Type B pancreatic cell (in vitro differentiated cells): ENCODE measurements at places on chromosomes 7 and 10. TPM values are rescaled to one million over a fixed set of nuclear protein-coding genes. Genes with fewer than 3 reads are reported as not detected.

ITPRID1 gene
- 0.07 and 0.14 TPM in 2 replicates for total RNA-seq

TSPAN33 gene
- total RNA-seq = 6.3 and 13.8 TPM in 2 replicates

OPN1SW gene
- total RNA-seq = not detected in 2 replicates

ZKSCAN5 gene
- 9.2 and 14.0 TPM in 2 replicates for total RNA-seq

COMTD1 gene
- total RNA-seq = 40.4 and 62.6 TPM in 2 replicates

JCAD gene
- 11.0 and 31.0 TPM in 2 replicates for total RNA-seq

CPA4 gene
- total RNA-seq = 7.4 and 17.4 TPM in 2 replicates

KIAA1549 gene
- total RNA-seq = 14.0 and 24.4 TPM in 2 replicates

VENTX gene
- not detected in 2 replicates for total RNA-seq

SYT15 gene
- total RNA-seq = 1.2 and 1.3 TPM in 2 replicates

GRCh38 chr7:121107923-121108498 is 119.5 kb downstream of the CPED1 start:
- DNase-seq = no peak

GRCh38 chr7:96304573-96304972 is 17.3 kb downstream of the SLC25A13 start:
- no peak for DNase-seq

DNA sequence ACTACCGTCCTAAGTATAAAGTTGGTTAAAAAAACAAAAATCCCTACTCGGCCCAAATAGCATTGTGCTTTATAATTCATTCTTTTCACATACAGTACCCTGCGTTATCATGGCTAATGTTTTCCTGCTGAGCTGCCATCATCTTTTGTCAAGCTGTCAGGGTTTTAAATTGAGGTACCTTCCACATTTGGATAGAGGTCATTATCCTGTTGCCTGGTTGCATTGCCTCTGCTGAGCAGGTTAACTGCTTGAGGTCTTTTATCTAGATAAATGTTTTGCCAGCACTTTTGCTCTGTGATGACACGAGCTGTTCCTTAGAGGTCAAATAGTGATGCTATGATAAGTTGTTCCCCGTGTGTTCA is 94.4 kb upstream of the FZD1 start:
- no peak for DNase-seq

DNA sequence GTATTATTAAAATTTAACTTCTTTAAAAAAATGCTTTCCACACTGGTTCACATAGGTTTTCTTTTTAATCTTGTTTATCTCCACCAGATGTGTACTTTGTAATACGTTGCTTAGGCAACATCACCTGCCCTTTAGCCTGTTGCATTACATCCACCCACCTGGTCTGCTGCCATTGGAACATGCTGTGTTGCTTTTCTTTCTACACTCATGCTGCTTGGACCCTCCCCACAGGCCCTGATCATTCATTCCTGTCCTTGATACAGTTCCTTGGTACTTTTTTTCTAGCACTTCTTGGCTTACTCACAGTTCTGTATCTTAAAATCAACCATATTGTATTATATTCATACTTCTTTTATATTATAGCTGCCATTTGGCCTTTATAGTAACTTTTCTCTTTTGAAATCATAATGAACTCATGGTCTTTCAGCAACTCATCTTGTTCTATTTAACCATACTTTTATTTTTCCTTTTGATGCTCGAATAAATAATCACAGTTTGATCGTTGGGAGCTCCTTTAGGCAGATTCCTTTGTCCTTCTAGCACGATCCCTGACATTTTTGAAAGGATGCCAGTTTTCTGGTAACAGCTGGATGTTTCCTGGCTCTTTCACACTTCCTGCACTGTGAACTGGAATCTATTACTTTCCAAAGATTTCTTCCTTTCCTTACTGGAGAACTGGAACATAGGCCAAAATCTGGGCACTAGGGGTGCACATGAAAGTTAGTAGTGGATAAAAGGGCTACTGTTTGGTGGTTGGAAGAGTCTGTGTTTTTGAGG is 125.1 kb downstream of the CDK14 start:
- no peak for DNase-seq

DNA sequence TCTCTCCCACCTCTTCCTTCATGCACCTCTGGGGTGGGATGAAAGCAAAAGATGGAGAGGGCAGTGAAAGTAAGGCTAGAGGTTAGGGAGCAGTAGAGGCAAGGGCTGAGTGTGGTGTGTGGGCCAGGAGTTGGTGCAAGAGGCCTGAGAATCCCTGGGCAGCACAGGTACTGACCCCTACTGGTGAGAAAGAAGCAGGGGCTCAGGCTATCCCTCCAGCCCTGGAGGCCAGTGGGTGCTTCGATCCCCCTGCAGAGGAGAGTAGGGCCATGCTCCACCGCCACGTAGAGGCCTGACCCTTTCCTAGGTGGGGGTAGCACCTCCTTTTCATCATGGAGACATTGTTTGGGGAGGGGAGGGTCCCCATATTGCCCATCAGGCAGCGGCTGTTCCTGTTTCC is 9.8 kb downstream of the CDHR1 start:
- no peak for DNase-seq

GRCh38 chr7:80060218-80060806 is 74.3 kb upstream of the GNAI1 start:
- DNase-seq = no peak

DNA sequence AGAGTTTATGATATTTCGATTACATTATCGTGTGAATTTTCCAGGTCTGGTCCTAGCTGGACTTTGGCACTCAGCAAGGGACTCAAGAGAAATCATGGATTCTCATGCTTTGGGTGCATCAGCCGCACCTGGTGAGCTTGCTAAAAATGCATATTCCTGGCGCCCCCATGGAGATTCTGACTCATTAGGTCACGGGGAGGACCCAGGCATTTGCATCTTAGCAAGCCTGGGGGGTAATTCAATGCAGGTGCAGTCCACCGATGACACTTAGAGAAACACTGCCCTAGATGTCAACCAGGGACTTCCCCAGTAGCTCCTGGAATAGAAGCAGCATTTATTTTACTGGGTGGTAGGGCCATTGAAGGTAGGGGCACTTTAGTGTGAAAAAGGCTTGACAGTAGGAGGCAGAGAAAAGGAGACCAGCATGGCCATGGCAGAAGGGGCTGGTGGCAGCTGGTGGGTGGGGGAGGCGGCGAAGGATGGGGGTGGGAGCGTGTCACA is 29.9 kb upstream of the PDCD4 start:
- DNase-seq = no peak

DNA sequence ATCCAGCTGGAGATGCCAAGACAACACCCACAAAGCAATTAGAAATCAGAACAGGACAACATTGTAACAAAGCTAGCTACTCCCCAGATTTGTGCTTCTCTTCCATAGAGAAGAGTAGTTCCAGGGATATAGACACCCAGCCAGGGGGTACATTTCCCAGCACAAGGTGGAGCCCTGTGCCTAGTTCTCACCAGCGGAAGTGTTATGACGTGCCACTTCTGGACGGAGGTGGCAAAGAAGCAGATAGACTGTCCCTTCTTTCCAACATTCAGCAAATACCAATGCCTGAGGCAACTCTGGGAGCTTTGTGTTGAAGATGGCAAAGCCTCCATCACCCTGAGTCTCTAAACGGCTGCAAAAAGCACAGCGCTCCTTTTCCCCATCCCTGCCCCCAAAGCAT is 23.4 kb upstream of the GSAP start:
- no peak for DNase-seq

DNA sequence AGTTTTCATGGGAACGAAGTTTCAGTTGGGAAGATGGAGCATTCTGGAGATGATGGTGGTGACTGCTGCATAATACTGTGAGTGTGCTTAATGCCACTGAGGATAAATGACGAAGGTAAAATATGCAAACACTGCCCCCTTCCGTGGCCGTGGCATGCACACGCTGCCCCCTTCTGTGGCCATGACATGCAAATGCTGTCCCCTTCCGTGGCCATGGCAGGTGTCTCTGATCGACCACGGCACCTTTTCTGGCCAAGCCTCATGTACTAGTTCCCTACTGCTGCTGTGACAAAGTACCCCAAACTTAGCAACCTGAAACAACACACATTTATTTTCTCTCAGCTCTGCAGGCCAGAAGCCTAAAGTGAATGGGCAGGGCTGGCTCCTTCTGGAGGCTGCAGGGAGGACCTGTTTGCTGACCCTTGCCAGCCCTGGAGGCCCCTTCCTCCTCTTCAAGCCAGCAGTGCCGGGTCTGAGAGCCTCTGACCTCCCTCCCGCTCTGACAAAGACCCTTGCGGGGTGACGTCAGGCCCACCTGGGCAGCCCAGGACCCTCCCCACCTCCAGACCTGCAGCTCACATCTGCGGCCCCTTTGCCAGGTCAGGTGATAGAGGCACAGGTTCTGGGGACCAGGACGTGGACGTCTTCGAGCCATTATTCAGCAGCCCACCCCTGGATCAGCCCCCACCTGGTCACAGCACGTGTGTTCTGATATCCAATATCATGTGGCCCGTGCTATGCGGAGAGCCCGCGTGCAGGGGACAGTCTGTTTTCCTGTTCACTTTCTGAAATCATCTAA is 82.0 kb downstream of the MICALL2 start:
- no peak for DNase-seq

DNA sequence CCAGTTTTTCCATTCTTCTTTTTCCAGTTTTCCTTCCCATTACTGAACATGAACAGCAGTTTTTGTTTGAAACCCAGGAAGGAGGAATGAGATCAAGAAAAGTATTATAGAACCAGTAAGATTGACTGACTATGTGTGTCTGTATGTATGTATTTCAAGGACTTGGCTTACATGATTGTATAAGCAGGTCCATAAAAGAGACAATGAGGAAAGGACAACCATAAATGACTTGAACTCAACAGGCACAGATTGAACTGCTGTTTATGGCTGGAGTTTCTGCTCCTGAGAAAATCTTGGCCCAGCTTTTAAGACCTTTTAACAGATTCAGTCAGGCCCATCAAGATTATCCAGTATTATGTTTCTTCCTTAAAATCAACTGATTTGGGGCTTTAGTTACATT is 39.1 kb downstream of the TMEM106B start:
- no peak for DNase-seq

- DNase-seq = no peak
These were observed 18.8 kb downstream of the DNAJC9 start for GRCh38 chr10:73228247-73228646.

GRCh38 chr7:451255-452225 is 68.1 kb downstream of the PDGFA start:
- DNase-seq = no peak

DNA sequence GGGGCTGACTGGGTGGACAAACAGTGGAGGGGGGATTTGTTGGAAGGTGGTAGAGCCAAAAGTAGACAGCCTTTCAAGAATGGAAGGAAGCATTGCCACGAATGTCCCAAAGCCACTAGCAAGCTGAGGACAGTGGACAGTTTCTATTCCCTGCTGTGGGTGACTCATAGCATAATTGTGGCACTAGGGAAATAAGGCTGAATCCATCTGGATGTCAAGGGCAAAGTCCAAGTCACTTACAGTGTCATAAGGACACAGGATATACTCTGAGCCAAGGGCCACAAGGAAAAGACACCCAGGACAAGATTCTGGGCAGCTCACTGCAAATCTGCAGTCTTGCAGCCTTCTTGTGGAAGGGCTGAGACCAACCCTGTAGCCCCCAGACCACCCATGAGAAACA is 79.7 kb downstream of the FRMPD2 start:
- DNase-seq = no peak

DNA sequence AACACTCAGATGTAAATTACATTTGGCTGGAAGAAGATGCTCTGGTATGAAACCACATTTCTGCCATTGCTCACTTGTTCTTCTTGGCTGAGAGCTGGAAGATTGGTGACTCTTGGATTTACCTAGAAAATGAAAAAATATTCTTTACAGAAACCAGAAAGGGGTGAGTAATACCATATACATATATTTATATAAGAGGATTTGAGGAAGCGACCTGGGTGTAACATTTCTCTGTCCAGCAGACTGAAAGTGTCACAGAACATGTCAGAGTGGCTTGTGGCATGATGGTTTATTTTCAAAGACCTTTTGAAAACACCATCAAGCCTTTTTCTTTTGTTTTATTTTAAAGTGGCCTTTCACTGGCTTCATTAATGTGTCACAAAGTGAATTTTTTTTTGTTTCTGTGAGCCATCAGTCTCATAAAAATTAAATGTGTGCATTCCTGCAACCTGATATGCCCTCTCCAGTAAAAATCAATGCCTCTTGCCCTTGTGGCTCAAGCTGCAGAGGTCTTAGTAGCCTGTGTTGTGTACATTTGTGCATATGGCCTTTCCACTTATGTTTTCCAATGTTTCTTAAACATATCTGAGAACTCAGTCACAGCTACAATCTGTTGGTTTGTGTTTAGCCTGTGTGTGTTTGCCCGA is 23.5 kb downstream of the CREB5 start:
- DNase-seq = no peak

DNA sequence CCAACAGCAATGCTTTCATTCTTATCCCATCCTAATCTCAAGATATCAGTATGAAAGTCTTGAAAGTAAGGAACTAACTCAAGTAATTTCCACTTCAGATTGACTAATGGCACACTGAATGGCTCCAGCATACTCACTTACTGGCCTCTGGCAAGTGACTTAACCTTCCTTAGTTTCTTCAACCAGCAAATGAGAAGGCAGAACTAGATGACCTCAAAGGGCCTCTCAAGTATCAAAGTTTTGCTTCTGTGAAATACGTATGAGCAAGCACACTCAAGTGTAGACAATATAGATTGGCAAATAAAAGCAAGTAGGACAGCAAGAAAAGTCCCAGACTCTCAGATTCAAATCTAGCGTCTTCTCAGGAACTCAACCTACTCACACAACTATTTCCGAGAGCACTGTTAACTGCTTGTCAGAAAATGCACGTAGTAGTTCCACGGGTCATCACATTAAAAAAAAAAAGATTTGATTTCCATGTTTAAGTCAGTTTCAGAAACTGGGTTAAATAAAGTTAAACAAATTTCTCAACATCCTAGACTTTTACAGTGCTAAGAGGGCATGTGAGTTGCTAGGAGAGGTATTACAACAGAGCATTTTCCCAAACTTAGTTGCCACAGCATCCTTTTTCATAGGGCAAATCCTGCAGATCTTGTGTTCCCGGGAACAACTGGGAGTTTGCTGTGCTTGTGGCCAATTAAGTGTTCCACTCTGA is 276.9 kb upstream of the KLF14 start:
- DNase-seq = no peak

- DNase-seq = no peak
These were observed 31.4 kb upstream of the CREB3L2 start for GRCh38 chr7:138033241-138033640.

- DNase-seq = no peak
These were observed 185.4 kb downstream of the CACNA2D1 start for GRCh38 chr7:82258181-82258580.
